ENCODE measurements at places on chromosomes 1 and 21. TPM values are rescaled to one million over a fixed set of nuclear protein-coding genes. Genes with fewer than 3 reads are reported as not detected.
A peak's percentile ranks its signal among the peaks of the same experiment; 100 is the strongest.

DNA sequence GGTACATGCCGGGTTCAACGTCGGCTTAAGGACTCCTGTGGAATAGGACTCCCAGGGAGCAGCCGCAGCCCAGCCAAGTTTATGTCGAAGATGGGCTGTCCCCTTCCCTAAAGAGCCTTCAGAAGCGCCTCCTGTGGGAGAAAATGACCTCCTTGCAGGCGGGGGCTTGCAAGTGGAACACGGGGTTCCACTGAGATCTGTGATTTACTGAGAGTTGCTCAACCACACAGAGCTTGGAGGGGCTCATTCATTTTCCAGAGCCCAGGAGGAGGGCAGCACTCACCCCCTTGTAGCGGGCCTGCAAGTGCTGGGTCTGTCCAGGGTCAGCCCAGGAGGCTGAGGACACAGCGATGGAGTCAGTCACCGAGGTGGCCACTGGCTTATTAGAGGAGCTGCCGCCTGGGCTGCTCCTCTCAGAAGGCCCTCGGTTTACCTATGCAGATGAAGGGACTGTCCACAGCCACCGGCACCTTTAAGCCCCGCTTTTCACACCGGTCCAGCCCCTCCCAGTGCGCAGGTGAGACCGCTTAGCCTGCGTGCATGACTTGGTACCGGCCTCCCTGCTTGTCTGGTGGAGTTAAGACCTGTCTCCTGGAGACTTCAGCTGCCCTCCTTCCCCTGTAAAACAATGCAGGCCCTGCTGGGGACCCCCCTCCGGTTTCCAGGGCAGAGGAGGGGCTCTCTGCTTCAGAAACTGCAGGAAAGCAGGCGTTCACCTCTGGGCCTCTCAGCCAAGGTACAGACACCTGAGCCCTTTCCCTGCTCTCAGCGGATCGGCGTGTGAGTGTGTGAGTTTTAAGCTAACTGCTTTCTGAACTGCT, 57.5 kb downstream of the ATP5PO start:
- DNase-seq: no peak

GRCh38 chr1:103790172-103790571, 40.5 kb downstream of the AMY1C start:
- DNase-seq: no peak

DNA sequence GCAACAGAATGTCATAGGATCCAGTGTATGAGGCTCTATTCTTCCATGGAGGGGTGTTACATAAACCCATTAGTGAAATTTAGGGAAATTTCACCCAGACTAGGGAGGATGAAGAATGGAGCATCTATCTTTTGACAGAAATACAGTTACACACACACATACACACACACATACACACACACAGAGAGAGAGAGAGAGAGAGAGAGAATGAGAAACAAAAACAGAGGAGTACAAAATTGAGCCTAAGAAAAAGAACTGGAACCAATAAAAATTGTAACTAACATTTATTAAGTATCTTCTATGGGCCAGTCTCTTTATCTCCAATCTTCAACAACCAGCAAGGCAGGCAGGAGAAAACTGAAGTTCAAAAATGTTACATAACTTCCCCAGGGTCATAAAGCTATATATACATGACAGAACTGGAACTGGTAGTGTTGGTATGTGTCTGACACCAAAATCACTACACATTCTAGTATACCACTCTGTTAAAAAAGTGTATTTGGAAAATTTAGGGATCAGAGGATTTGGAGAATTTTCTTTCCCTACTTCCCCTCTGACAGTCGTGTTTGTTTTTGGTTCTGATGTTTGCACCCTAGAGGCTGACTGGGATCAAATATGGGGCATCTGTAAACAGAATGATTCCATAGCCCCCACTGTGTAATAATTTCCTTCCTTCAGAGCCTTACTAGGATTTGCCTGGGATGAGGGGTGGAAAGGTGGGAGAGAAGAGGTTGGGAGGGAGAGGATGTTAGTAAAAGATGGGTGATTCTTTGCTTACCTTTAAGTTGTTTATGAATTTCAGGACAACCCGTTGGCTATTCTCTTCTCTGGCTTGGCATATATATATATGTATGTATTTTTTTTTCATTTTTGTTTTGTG, 1.0 kb upstream of the ZFYVE9 start:
- DNase-seq: peak; percentile 23

DNA sequence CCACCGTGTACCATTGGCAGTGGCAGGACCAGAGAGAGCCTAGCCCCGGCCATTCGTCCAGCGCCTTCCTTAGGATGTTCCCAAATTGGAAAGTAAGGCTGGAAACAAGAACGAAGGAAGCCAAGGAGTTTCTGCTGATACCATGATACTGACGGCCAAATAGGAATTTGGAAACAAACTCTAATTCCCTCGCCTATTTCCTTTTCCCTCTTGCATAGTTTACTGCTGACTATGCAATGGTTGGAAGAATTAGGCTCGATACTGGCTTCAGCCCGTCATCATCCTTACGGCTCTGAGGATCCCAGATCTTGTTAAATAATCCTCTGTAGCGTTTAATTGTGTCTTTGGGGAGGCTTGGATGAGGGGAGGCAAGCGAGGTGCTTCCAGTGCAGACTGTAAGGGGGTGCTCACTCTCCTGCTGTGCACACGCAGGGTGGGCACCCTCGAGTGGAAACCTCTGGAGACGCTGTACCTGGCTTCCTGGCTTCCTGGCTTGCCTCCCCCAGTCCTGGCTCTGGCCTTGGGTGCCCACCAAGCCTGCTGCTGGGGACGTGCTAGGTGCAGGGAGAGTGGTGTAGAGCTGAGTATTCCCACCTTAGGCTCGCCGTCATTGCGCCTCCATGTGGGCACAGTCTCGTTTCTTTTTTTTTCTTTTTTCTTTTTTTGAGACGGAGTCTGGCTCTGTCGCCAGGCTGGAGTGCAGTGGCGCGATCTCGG, 27.4 kb upstream of the CAMTA1 start:
- no peak for DNase-seq

- peak; percentile 34 for DNase-seq
These were observed 90.2 kb downstream of the DMRTA2 start for GRCh38 chr1:50332941-50333594.

DNA sequence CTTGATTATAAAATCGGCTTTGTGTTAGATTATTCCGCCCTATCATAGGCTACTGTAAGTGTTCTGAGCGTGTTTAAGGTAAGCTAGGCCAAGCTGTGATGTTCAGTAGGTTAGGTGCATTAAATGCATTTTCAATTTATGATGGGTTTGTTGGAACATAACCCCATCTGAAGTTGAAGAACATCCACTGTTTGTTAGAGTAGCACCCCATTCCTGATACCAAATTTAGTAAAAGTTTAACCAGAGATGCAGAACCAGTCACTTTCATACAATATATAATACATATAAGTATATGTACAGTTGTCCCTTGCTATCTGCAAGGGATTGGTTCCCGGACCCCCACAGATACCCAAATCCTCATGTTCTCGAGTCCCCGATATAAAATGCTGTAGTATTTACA, 16.1 kb downstream of the UBASH3A start:
- no peak for DNase-seq

GRCh38 chr1:5991381-5992025, 722 bp downstream of the NPHP4 start:
- DNase-seq: peak; percentile 73

DNA sequence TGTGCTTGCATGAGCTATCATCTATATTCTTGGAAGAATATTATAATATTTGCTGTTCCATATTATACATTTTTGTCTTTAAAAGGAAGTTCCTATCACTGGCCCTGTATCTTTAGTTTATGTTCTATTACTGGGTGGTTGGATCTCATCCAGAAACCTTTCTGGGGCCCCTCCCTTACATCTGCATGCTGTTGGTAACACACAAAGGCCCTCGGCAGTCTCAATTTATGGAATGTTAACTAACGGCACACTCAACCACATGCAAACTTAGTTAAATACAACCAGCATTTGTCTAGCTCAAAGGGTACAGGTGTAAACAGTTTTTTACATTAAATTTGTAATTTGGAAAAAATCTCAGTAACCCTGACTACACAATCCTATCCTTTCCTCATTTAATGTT, 9.7 kb upstream of the HYI start:
- no peak for DNase-seq

GRCh38 chr1:212542761-212543187, 65.8 kb upstream of the ATF3 start:
- no peak for DNase-seq

GRCh38 chr1:15866721-15867201, 19.3 kb downstream of the SPEN start:
- no peak for DNase-seq

DNA sequence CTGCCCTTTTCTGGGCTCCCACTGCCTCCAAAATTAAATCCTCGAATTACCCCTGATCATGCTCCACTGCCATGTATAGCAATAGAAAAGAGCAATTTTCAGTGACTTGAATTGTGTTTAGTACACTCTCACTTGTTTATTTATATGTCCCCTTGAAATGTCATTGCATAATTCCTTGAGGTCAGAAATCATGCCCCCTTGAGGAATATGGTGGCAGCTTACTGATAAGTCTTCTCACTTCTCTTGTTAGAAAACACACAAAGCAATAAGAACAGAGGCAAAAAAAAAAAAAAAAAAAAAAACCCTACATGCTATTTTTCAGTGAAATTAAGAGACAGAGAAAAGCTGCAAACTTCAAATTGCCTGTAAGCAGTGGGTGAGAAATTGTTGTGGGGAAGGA, 37.5 kb downstream of the GPR88 start:
- DNase-seq: no peak

DNA sequence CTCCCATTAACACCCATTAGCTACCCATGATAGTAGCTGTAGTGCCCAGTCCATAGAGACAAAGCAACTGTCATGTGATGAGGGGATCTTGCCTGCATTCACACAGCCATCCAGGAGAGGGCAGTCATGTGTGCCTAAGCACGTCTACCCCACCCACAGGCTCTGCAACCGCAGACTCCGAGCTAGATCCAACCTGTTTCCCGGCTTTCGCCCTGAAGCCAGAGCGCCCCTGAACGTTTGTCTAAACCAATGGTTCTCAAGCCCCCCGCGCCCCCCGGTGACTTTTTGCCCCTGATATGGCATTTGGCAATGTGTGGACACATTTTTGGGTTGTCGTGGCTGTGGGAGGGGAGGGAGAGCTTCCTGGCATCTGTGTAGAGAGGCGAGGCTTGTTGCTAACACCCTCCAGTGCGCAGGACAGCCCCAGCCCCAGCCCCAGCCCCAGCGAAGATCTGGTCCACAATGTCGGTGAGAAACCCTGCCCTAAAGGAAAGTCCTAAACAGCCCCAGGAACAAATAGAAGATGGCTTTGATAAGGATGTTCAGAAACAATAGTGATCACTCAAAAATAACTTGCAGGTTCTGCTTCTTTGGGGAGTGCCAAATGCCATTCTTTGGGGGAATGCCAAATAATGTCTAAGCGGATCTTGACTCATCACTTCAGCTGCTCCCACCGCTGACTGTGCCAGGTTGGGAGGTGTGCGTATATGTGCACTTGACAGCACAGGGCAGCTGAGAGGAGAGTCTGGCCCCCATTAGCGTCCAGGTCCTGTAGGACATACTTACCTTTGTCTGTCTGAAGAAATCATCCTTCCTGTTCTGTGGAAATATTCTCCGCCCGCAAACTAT, 34.5 kb downstream of the SLC44A3 start:
- DNase-seq: peak; percentile 79

GRCh38 chr1:69513601-69514000, 54.1 kb upstream of the LRRC7 start:
- no peak for DNase-seq

DNA sequence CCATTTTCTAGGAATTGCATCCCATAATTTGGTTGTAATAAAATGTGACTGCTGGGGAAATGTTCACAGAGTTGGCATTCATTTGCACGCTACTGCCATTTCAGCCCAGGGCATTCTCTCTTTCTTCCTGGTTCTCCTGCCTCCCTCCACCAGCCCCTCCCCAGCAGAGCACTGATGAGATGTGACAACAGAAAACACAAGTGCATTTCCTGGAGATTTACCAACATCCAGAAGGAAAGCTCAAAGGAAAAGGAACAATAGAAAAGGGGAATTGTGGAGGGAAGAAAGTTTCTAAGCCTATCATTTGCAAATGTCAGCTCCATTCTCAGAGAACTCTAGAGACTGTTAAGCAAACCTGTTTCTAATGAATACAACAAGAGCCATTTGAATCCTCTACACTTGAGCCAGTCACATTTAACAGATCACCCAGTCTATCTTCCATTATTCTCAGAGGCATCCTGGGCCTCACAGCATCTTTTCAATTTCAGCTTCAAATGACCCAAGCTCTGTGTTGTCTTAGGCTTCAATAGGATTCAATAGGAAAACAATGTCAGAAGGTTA, 395.6 kb upstream of the PBX1 start:
- no peak for DNase-seq

Gene RAB25
- not detected for total RNA-seq

Gene ACTL8
- not detected for total RNA-seq

Gene IFNLR1
- total RNA-seq: 0.54 TPM

Gene SAMD13
- total RNA-seq: 5.1 TPM

Gene SLC30A2
- total RNA-seq: not detected

Gene AMY1B
- total RNA-seq: not detected

Gene PADI1
- 0.18 TPM for total RNA-seq

Gene PGBD5
- 21.4 TPM for total RNA-seq

Gene MT1HL1
- not detected for total RNA-seq

Gene STUM
- total RNA-seq: 24.0 TPM

Gene TRIM63
- total RNA-seq: not detected

Gene PRAMEF7
- total RNA-seq: not detected

Gene CSTB
- 4.4 TPM for total RNA-seq

Gene CYYR1
- total RNA-seq: 7.0 TPM

Gene VSIG8
- total RNA-seq: 0.18 TPM
